ENCODE measurements at places on chromosomes 4 and X.

DNA sequence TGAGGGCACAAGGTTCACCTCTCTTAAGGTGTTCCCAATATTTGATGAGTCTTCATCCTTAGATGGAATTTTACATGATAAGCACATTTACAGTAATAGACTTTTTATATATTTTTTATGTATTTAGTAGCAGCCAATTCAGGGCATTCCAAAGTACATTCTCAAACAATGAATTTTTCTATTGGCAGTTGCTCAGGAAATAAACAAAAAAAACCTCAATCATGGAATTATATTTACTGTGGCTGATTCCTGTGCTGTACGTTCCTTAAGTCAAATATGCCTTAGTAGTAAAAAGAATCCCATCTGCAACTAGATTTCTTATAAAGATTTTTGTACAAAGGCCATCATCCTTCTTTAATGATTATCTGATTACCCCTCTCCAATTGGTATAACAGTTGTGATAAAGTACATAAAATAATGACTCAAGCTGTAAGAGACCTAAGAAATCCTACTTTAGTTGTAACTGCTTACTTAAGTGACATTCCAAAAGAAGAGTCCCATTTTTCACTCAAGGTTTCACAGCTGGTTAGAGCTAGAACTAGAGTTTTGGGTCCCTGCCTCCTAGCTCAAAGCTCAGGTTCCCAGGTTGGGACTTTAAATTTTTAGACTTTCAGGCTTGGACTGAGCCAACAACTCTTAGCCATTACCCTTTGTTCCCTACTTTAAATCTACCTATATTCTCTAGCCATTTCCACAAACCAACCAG is 152.7 kb downstream of the FHIP1A start:
- DNase-seq: no peak

GRCh38 chr4:184891816-184892397 is 66.1 kb upstream of the ACSL1 start:
- no peak for DNase-seq

DNA sequence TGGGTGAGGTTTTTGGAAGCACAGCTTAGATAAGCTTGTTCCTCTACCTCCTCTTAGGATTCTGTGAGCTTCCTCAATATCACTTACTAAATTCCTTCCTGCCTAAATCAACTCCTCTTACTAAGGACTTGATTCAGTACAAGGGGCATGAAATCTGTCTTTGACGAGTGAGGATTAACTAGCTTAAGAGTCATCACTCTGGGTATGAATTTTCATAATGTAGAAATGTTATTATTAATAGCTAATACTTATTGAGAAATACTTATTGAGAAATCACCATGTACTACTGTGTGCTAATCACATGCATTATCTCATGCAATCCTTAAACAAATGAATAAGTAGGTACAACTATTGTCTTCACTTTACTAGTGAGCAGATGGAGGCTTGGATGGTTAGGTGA is 28.6 kb downstream of the TRPC3 start:
- DNase-seq: no peak

- no peak for DNase-seq
Observed at GRCh38 chr4:8582436-8582835, 2.2 kb downstream of the GPR78 start.

DNA sequence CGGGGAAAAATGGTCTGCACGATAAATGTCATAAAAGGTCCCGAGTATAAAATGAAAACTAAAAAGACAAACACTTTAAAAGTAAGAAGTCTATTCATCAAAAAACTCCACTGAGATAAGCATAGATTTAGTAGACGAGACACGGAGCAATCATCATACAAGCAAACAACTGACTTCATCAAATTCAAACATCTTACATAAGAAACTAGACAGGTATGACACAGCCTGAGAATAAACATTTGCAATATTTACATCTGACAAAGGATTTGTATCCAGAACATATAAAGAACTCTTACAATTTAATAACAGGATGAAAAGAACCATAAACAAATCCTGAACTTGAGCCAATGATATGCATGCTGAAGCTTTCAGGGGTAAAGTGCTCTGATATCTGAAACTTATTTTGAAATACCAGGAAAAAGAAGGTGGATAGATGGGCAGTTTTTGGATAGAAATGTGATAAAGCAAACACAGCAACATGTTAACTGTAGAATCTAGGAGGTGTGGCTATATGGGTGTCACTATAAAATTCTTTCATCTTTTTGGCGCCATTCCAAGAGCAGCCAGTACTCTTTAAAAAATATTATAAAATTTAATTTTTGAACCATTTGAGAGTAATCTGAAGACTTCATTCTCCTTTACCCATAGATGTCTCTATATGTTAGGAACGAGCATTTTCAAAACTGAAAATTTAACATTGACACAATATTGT is 12.0 kb downstream of the MPP1 start:
- DNase-seq: no peak

GRCh38 chrX:95628796-95629195 is 1055.8 kb upstream of the DIAPH2 start:
- no peak for DNase-seq

GRCh38 chr4:124804584-124804983 is 92.1 kb upstream of the ANKRD50 start:
- no peak for DNase-seq

GRCh38 chrX:38347136-38347535 is 5.3 kb upstream of the OTC start:
- no peak for DNase-seq

GRCh38 chr4:108861334-108861733 is 98.5 kb upstream of the ETNPPL start:
- DNase-seq: no peak

Data from effector CD4-positive, alpha-beta T cell (primary cell).